ENCODE measurements at places on chromosomes 6 and 20. TPM values are rescaled to one million over a fixed set of nuclear protein-coding genes. Genes with fewer than 3 reads are reported as not detected.
A peak's percentile ranks its signal among the peaks of the same experiment; 100 is the strongest.

DNA sequence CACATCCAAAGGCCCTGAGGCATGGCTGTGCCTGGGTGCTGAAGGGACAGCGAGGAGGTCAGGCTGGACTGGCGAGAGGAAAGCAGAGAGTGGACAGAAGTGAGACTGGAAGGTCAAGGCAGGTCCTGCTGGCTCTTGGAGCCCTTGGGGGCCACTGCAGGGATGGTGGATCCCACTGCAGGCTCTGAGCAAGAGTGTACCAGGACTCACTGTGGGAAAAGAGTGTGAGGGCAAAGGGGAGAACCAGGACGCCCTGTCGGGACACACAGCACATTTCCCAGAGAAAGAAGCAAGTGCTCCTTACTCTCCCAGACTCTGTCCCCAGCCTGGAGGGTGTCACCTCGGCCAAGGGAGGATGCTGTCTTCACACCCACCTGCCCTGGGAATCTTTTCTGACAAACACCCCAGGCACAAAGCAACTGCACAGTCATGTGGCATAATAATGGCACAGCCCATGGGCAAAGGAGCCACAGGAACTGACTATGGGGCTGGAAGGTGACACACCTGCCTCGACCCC is 172.3 kb upstream of the CST7 start:
- H3K4me1 ChIP-seq: peaks cover 9% of the 10 kb centered on the region
- H3K36me3 ChIP-seq: no peaks in the 10 kb centered on the region
- no peaks in the 10 kb centered on the region for H3K27me3 ChIP-seq
- no peak overlapping the region for H3K4me3 ChIP-seq

DNA sequence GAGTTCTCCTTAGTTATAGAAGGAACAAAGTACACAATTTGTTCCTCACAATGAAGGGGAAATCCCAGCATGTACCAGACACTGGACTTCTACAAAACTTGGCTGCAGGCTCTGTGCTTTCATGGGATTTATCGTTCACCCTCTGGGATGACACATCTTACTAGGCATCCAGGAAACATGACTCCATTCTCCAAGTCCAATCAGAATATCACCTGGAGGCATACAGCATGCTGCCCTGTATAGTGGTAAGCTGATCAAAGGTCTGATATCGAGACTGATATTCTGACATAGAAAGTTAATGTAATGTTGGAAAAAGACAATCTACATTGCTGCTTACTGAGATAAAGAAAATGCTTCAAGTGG is 6.7 kb downstream of the RWDD2A start:
- H3K27me3 ChIP-seq: no peaks in the 10 kb centered on the region
- DNase-seq: no peak
- H3K4me1 ChIP-seq: peaks cover 6% of the 10 kb centered on the region
- H3K4me3 ChIP-seq: no peak overlapping the region
- H3K27ac ChIP-seq: no peak overlapping the region
- H3K36me3 ChIP-seq: no peaks in the 10 kb centered on the region

Gene SUPT3H
- total RNA-seq: 14.1 TPM

Gene RFX6
- total RNA-seq: not detected

DNA sequence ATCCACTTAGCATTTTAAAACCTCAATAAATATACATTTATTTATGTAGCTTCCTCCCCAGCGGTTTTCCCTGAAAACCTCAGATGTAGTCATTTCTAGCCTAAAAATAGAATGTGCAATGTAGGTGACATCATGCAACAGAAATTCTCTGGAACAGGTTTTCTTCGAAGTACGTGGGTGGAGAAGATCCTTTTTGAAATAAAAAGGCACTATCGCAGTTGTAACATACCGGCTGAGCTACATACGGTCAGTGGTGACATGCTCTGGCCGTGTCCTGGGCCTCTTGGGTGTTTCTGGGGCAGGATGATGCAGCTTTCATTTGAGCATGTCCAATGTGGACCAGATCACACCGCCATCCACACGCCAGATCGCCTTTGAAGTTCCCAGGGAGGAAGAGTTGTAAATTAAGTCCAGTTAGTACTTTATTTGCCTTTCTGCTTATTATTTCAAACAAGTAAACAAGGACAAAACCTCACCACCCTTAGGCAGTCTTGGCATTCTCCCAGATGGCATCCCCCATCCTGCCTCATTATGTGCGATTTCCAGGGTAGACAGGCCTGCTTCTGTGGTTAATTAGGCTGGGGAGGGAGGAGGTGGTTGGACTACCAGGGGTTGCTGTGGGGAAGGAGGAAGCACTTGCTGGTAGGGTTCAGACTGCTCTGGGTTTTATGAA is 109.5 kb upstream of the CLDN20 start:
- no peak overlapping the region for H3K4me3 ChIP-seq
- H3K27ac ChIP-seq: no peak overlapping the region
- DNase-seq: no peak
- H3K27me3 ChIP-seq: no peaks in the 10 kb centered on the region

Gene FRMD1
- not detected for total RNA-seq

Gene GINS1
- 3.6 TPM for total RNA-seq

GRCh38 chr6:21342501-21342900 is 251.1 kb upstream of the SOX4 start:
- no peaks in the 10 kb centered on the region for H3K36me3 ChIP-seq
- H3K4me3 ChIP-seq: no peak overlapping the region
- H3K27ac ChIP-seq: no peak overlapping the region
- DNase-seq: no peak

- no peak overlapping the region for H3K4me3 ChIP-seq
- H3K36me3 ChIP-seq: no peaks in the 10 kb centered on the region
- no peak overlapping the region for H3K27ac ChIP-seq
- H3K4me1 ChIP-seq: no peaks in the 10 kb centered on the region
Measured at GRCh38 chr6:130760006-130760405, 67.2 kb upstream of the SMLR1 start.

GRCh38 chr20:34396408-34396807 is 33.3 kb downstream of the ITCH start:
- DNase-seq: no peak
- H3K36me3 ChIP-seq: peaks cover 42% of the 10 kb centered on the region
- H3K27ac ChIP-seq: no peak overlapping the region
- no peaks in the 10 kb centered on the region for H3K27me3 ChIP-seq
- H3K4me3 ChIP-seq: no peak overlapping the region
- no peaks in the 10 kb centered on the region for H3K4me1 ChIP-seq

- no peaks in the 10 kb centered on the region for H3K27me3 ChIP-seq
- no peak overlapping the region for H3K4me3 ChIP-seq
- DNase-seq: no peak
- H3K4me1 ChIP-seq: no peaks in the 10 kb centered on the region
Measured at GRCh38 chr6:9795880-9796279, 619.0 kb downstream of the TFAP2A start.

GRCh38 chr20:62768551-62769287 is 27.6 kb upstream of the MRGBP start:
- DNase-seq: no peak
- H3K4me3 ChIP-seq: no peak overlapping the region
- H3K4me1 ChIP-seq: no peaks in the 10 kb centered on the region
- H3K27me3 ChIP-seq: no peaks in the 10 kb centered on the region
- no peaks in the 10 kb centered on the region for H3K36me3 ChIP-seq

Gene PLAGL1
- total RNA-seq: 36.0 TPM

GRCh38 chr20:57835588-57836455 is 126.0 kb upstream of the PMEPA1 start:
- H3K27ac ChIP-seq: no peak overlapping the region
- DNase-seq: no peak
- H3K4me3 ChIP-seq: no peak overlapping the region
- H3K36me3 ChIP-seq: no peaks in the 10 kb centered on the region
- no peaks in the 10 kb centered on the region for H3K27me3 ChIP-seq
- H3K4me1 ChIP-seq: no peaks in the 10 kb centered on the region

GRCh38 chr20:24612799-24613775 is 143.7 kb downstream of the SYNDIG1 start:
- no peak for DNase-seq
- no peak overlapping the region for H3K27ac ChIP-seq
- no peak overlapping the region for H3K4me3 ChIP-seq

GRCh38 chr6:1669996-1670395 is 60.3 kb downstream of the FOXC1 start:
- no peaks in the 10 kb centered on the region for H3K27me3 ChIP-seq
- DNase-seq: no peak
- H3K36me3 ChIP-seq: no peaks in the 10 kb centered on the region
- no peak overlapping the region for H3K4me3 ChIP-seq
- H3K27ac ChIP-seq: no peak overlapping the region

- no peaks in the 10 kb centered on the region for H3K4me1 ChIP-seq
- H3K27me3 ChIP-seq: peaks cover 3% of the 10 kb centered on the region
- no peak for DNase-seq
- no peaks in the 10 kb centered on the region for H3K36me3 ChIP-seq
Measured at GRCh38 chr20:57043669-57044268, 222.7 kb downstream of the BMP7 start.

Gene OR2J3
- not detected for total RNA-seq

- H3K4me3 ChIP-seq: no peak overlapping the region
- no peaks in the 10 kb centered on the region for H3K36me3 ChIP-seq
- no peaks in the 10 kb centered on the region for H3K27me3 ChIP-seq
- peak; percentile 85 for DNase-seq
- peaks cover 62% of the 10 kb centered on the region for H3K4me1 ChIP-seq
Measured at GRCh38 chr6:32271429-32271828, 47.6 kb upstream of the NOTCH4 start.

Gene FUCA2
- 8.8 TPM for total RNA-seq

- DNase-seq: no peak
- no peaks in the 10 kb centered on the region for H3K27me3 ChIP-seq
- no peak overlapping the region for H3K27ac ChIP-seq
Measured at GRCh38 chr20:33015114-33015484, 7.6 kb downstream of the BPIFB2 start.

DNA sequence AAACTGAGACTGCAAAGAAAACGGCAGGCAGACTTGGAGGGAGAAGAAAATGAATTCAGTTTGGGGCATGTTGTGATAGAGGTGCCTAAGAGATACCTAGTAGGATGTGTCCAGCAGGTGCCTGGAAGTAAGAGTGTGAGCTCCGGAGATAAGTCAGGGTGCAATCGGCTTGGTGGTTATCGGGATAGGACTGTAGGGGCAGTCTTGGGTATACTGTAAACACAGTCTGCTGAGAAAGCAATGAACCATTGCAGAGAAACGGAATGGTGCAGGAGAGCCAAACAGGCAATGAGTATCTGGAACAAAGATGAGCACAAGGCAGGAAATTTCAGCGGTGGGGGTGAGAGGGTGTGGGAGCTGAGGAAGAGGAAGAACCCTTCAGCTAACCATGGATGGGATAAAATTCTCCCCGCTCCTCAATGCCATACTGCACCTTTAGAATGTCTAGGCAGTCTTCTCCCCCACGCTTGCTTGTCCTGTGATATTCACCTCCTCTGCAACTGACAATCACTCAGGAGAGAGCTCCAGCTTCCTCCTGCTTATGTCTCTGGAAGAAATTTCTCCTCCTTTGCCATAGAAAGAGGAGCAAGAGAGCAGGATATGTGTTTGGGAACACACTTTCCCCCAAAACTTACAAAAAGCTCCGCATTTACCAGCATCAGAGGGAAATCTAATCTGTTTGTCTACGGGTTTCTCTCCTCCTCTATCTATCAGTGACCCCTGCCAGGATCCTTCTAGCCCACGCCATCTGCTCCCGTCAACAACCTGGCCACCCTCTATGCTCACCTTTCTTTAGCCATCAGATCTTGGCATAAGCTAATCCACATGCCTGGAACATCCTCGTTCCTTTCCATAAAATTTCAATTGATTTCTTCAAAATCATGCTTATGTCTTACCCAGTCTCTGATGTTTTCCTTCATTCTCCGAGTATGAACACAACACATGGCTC is 381.7 kb upstream of the JARID2 start:
- no peak overlapping the region for H3K27ac ChIP-seq
- H3K4me1 ChIP-seq: peaks cover 13% of the 10 kb centered on the region

DNA sequence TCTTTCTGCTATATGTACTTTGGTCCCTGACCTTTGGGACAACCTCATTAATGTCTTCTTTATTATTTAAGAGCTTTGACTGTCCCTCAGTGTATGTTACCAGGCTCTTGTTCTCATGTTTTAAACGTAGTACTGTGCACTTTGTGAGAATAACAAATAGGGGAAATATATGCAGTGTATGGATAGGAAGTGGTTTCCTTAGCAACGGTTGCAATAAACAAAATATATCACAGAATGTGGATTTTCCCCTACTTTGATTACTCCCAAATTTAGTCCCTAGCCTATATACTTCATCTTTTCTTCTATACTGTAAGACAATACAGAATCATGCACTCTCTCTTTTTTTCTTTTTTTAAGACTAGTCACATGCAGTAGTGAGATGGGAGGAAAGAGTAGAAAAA is 123.8 kb upstream of the AKIRIN2 start:
- no peak overlapping the region for H3K27ac ChIP-seq
- DNase-seq: peak; percentile 78
- H3K36me3 ChIP-seq: no peaks in the 10 kb centered on the region
- no peaks in the 10 kb centered on the region for H3K27me3 ChIP-seq
- H3K4me1 ChIP-seq: peaks cover 17% of the 10 kb centered on the region
- H3K4me3 ChIP-seq: no peak overlapping the region

- H3K4me3 ChIP-seq: no peak overlapping the region
- no peaks in the 10 kb centered on the region for H3K27me3 ChIP-seq
- H3K36me3 ChIP-seq: no peaks in the 10 kb centered on the region
- H3K27ac ChIP-seq: no peak overlapping the region
Measured at GRCh38 chr6:148954934-148955333, 208.1 kb downstream of the UST start.

Gene HAO1
- total RNA-seq: not detected

DNA sequence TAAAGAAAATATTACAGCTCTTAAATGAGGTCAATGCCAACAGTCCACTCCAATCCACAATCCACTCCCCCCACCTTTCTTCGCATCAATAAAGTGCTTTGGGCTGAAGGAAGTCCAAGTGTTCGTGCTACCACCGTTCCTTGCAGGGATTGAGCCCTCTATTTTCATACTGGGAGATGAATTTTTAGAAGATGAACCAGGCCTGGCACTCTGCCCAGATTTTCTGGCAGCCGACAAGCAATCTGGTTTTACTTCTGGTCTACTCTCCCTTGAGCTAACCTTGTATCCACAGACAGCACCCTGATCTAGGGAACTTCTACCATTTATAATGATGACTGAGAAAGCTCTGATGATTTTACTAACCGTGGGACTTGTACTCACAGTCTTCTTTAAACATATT is 72.3 kb downstream of the BTBD9 start:
- DNase-seq: no peak
- H3K27me3 ChIP-seq: no peaks in the 10 kb centered on the region
- H3K36me3 ChIP-seq: no peaks in the 10 kb centered on the region
- H3K4me1 ChIP-seq: peaks cover 23% of the 10 kb centered on the region
- no peak overlapping the region for H3K27ac ChIP-seq
- H3K4me3 ChIP-seq: no peak overlapping the region

DNA sequence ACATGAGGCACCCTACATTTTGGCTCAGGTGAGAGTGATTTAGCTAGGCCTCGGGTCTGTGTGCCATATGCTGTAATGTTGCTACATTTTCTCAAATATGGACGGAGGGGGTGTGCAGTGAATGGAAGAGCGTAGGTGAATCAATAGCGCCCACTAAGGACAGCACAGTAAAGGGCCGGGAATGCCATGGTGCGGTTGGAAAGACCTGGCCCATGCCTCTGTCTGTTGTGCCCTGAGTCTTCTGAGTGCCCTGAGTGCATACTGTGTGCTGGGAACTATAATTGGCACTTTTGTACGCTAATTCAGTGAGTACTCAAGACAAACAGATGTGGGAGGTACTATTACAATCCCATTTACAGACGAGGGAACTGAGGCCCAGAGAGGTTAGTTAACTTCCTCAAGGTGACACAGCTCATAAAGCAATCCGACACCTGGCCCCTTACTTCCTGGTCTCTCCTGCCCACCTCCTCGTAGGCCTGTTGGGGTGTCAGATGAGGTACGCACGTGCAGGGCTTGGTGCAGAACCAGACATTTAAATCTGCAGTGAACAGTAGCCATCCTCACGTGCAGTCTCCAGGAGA is 17.3 kb downstream of the SLC22A1 start:
- no peak for DNase-seq
- H3K4me3 ChIP-seq: no peak overlapping the region
- no peaks in the 10 kb centered on the region for H3K27me3 ChIP-seq
- peaks cover 4% of the 10 kb centered on the region for H3K4me1 ChIP-seq
- no peaks in the 10 kb centered on the region for H3K36me3 ChIP-seq
- no peak overlapping the region for H3K27ac ChIP-seq

Measured in B cell (primary cell).